ENCODE measurements at places on chromosomes 4 and X. TPM values are rescaled to one million over a fixed set of nuclear protein-coding genes. Genes with fewer than 3 reads are reported as not detected.

DNA sequence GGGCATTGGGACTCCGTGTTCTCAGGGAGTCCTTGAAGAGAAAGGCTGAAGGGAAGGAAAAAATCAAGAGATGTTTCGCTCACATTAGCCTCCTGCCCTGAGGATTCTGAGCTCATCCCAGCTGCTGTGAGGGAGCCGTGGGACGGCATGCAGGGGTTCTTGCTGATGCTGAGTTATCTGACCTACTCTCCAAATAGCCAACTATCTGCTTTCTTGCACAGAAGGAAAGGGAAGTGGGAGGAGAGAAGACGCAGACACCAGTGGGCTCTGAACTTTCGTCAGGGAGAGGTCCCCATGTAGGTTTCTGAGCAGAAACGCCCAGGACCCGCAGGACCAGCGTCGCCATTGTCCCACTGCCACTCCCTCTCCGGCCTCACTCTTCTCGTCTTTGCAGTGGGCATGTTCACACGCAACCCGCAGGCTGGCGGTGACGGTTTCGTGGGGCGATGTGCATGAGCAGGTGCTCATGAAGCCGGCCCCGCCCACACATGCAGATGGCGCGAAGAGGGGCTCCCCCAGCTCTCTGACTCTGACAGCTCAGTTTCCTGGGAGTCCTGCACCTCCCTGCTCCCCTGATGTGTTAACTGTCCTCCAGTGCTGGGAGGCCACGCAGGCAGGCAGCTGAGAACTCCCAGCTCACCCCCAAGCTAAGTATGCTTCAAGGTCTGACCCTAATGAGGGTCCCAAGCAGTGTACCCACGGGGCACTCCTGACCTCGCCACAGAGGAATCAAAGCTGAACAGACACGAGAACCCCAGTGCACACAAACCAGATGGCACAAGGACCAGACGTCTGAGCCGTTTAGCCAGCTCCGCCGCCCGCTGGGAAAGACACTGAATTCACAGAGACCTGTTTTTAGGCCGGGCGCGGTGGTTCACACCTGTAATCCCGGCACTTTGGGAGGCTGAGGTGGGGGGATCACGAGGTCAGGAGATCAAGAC is 13.6 kb upstream of the ABLIM2 start:
- no peak for DNase-seq

- no peak for DNase-seq
These were observed 53.3 kb upstream of the SLC10A4 start for GRCh38 chr4:48429709-48430474.

DNA sequence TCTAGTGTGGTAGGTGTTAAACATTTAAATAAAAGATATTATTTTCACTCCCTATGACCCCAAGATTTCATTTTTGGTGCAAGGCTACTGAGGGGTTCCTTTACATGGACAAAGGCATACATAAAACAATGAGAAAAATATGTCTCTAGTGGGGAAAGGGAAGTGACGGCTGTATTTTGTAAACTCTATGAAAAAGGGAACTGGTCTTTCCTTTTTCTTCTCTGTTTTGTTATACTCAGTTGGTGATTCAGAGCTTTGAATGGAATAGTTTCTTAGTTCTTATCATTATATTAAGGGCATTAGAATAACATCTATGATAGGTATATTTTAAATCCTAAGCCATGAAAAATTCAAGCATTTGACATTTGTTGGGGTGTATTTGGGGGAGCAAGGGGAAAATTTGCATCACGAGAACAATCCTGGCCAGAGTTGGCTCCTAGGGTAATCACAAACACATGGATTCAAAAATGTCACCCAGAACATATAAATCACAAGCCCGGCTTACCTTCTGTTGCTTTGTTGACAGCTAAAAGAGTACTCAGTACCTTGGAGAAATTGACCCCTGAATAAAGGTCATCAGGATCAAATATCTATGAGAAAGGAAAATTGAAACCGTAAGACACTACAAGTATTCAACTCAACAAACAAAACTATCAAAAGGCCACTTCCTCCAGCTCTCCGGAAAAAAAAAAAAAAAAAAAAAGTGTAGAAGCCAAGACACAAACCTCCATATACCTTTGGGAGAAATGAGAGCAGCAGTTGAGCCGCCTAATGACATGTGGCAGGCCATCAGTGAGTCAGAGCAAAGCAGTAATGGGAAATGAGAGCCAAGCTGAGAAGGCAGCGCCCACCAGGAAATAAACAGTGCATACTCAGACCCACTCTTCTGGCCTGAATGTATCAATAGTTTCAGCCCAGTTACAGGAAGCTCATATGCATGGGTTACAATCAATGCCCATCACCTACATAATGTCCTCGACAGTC is 33.4 kb downstream of the ARHGEF6 start:
- no peak for DNase-seq

GRCh38 chr4:6898763-6899162 is 10.9 kb upstream of the TBC1D14 start:
- no peak for DNase-seq

DNA sequence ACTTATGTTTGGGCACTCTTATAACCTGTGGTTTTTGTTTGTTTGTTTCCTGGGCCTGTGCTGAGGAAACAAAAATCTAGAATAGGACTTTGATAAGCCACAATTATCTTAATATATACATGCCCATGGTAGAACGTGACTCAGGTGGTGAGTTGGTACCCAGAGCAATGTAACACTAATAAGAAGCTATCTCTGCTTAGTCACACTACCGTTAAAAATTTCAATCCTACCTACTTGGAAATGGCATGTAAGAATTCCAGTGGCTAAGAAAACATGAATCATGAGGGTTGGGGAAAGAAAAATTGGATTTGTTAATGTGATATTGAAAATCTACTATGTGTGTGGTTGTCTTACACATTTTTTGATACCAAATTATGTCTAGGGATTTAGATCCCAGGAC is 30.5 kb upstream of the ADGRG2 start:
- no peak for DNase-seq

GRCh38 chr4:81714291-81714690 is 242.6 kb upstream of the RASGEF1B start:
- DNase-seq: no peak

The RNF175 gene
- 0.36 TPM for total RNA-seq

GRCh38 chr4:183588169-183588675 is 70.8 kb downstream of the RWDD4 start:
- DNase-seq: no peak

DNA sequence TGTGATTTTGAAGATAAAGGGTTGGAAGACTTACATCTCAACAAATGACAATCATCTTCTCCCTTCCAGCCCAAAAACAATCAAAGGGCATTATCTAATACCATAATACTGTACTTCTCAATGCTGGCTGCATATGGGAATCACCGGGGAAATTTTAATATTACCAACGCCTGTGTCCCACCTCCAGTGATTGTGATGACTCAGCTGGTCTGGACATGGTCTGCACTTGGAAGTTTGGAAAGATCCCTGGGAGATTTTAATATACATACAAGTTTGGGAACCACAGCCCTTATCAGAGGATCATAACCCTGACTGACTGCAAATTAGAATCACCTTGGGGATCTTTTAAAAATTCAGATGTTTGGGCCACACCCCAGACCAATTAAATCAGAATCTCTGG is 29.9 kb downstream of the ARL13A start:
- no peak for DNase-seq

DNA sequence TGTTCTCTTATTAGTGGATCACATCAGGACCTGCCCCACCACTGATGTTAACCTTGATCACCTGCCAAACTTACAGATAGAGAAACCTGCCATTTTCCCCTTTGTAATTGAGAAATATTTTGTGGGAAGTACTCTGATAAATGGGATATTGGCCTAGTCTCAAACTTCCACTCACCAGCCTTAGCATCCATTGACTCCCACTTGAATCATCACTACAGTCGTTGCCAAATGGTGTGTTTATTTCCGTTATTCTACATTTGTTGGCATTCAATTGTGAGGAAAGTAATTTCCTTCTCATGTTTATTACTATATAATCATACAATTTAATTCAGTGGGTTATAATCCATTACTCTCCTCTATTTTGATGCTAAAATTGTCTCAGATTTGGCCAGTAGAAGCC is 156.4 kb upstream of the CXCL13 start:
- DNase-seq: no peak

DNA sequence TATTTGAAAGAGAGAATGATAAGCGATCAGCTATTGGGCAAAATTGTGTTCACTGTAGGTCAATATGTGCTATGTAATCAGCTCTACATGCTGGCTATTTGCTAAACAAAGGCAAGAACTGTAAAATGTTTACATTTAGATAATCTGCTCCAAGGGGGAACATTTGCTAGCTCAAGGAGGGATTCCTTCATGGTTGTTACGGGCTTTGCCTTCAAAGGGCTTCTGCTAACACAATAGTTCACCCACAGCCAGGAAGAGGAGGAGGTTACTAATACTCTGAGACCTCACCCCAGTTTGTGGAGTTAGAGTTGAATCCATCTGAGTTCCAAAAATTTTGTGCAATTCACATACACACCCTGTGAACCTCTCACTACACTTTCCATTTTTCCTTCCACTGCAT is 107.6 kb upstream of the BMP3 start:
- DNase-seq: no peak

- DNase-seq: no peak
These were observed 161.7 kb upstream of the CXCL13 start for GRCh38 chr4:77443941-77444340.

- DNase-seq: no peak
These were observed 121.9 kb downstream of the PALLD start for GRCh38 chr4:168618577-168619265.

DNA sequence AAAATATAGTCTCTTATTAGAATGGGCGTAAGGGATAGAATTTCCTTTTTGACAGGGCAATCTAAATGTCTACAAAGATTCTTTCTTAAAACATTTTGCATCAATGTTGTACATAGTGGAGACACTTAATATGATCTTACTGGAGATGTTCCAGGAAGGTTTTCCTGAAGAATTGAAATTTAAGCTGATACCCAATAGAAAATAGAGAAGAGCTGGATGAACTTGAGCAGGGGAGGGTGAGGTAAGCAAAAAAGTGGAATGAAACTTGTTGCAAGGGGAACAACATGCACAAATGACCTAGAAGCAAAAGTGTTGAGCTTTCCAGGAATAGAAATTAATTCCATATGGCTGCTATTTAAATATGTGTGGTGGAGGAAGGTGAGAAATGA is 19.7 kb downstream of the SLAIN2 start:
- DNase-seq: no peak

- no peak for DNase-seq
These were observed 33.1 kb upstream of the GPR34 start for GRCh38 chrX:41655631-41656030.

GRCh38 chr4:55673424-55673823 is 37.3 kb upstream of the NMU start:
- no peak for DNase-seq

GRCh38 chr4:6278801-6279197 is 9.1 kb downstream of the WFS1 start:
- peak; percentile 80 for DNase-seq

- no peak for DNase-seq
These were observed 61.2 kb downstream of the HMGB2 start for GRCh38 chr4:173272996-173273395.

DNA sequence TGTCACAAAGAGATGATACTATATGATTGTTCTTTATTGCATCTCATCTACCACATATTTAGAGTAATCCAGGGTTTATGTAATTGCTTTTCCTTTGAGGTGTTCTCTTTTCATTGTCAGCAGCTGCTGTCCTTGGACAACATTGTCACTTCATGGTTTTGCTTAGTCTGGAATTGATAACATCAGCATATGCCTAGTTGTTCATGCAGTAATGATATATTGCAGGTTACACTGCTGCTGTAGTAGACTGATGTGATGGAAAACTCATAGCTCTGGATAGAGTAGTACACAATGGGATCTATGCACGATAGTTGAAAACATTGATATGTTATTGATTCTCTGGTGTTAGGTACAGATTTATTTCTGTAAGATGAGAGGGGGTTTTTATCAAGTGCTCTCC is 13.7 kb downstream of the NEIL3 start:
- DNase-seq: no peak

- no peak for DNase-seq
These were observed 43.8 kb downstream of the TNIP2 start for GRCh38 chr4:2712261-2712842.

The CFAP47 gene
- total RNA-seq: 0.07 TPM

The DNAAF6 gene
- total RNA-seq: not detected

- no peak for DNase-seq
These were observed 16.3 kb downstream of the L1CAM start for GRCh38 chrX:153869473-153870287.

DNA sequence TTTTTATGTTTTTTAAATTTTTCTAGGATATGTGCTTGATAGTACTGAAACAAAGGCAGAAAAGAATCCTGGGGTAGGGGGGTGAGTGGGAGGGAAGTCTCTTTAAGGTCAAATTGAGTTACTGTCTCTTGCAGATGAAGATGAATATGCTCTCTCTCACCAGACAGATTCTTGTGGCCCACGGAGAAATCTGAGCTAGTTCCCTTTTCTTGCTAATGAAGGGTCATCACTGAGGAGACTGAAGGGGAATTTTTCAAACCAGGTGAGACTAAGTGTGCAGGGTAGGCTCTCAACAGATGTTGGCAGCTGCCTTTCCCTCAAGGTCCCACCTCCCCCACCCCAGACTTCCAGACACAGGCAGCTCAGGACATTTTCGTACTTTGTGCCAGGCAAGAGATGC is 21.5 kb downstream of the FAM9C start:
- DNase-seq: no peak

Measured in heart right ventricle (tissue), 16 donors.